ENCODE measurements at places on chromosomes 12 and 14.

GRCh38 chr14:24432259-24433131 lies 2.7 kb downstream of the KHNYN start:
- no peak overlapping the region for H3K27ac ChIP-seq
- peaks cover 3% of the 10 kb centered on the region for H3K4me1 ChIP-seq
- H3K36me3 ChIP-seq: peaks cover 22% of the 10 kb centered on the region
- no peaks in the 10 kb centered on the region for H3K27me3 ChIP-seq
- H3K4me3 ChIP-seq: no peak overlapping the region
- no peak for DNase-seq

DNA sequence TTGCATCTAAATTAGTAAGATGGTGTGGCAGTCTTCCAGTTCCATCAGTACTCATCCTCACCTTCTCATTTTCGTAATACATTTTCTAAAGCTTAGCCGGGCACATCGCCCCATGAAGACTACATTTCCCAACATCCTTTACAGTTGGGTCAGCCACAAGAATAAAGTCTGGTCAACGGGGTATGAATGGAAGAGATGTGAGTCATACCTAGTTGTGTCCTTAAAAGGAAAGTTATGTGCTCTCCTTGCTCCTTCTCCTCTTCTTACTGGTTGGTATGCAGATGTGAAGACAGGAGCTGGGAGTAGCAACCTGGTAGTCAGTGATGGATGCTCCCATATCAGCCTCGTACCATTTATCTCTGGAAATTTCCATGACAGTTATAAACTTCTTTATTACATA lies 35.9 kb upstream of the EGLN3 start:
- H3K4me3 ChIP-seq: no peak overlapping the region
- no peaks in the 10 kb centered on the region for H3K27me3 ChIP-seq
- no peak overlapping the region for H3K27ac ChIP-seq

DNA sequence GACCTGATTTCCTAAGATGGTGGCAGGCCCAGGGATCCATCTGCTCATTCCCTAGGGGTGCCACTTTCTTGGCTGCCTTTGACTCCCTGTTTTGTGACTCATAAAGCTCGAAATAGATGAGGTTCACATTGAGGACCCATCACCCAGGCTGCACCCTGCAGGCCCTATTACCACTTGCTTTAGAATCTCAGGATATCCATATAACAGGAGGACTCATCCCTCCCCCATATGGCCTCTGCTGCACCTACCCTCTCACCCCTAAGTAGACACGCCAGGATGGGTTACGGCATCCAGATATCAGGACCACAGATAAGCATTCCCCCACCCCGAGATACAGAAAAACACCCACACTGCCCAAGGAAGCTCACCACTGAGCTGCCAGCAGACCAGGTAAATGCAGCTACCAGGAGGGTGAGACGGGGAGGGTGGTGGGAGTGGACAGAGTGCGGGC lies 155.7 kb downstream of the DPF3 start:
- no peak overlapping the region for H3K4me3 ChIP-seq
- DNase-seq: no peak
- H3K27ac ChIP-seq: no peak overlapping the region
- no peaks in the 10 kb centered on the region for H3K4me1 ChIP-seq
- no peaks in the 10 kb centered on the region for H3K27me3 ChIP-seq

DNA sequence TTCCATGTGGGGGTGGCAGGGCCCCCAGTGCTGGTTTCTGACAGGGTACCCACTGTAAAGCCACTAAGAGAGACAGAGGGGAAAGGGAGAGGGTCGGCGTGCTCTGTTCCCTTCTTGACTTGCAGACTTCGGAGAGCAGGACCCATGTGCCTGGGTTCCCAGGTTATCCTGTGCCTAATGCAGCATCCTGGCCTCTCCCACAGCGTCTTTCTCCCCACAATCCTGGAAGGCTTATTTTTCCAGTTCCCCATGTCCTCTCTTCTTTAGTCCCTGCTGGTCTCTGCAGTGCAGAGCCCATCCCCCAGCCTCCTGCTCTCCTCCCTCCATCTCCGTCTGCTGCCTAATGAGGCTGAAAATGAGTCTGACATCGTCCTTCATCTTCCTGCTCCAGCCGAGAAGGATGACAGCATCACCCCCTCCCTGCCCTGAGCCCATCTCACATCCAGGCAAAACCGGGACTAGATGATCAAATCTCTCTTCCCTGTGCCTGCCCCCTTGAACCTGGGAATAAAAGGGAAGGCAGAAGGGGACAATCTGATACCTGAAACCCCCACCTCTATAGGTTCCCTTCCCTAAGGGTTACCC lies 15.1 kb downstream of the CALCOCO1 start:
- H3K4me3 ChIP-seq: no peak overlapping the region
- no peaks in the 10 kb centered on the region for H3K36me3 ChIP-seq
- no peak overlapping the region for H3K27ac ChIP-seq

GRCh38 chr12:93541578-93542225 lies 30.8 kb upstream of the SOCS2 start:
- DNase-seq: no peak
- H3K36me3 ChIP-seq: peaks cover 10% of the 10 kb centered on the region
- no peaks in the 10 kb centered on the region for H3K4me1 ChIP-seq

- H3K4me1 ChIP-seq: no peaks in the 10 kb centered on the region
- DNase-seq: no peak
- no peak overlapping the region for H3K27ac ChIP-seq
- H3K27me3 ChIP-seq: no peaks in the 10 kb centered on the region
Observed at GRCh38 chr12:46473634-46474329, 101.2 kb upstream of the SLC38A2 start.

- no peaks in the 10 kb centered on the region for H3K4me1 ChIP-seq
- no peak for DNase-seq
- no peak overlapping the region for H3K27ac ChIP-seq
- H3K36me3 ChIP-seq: no peaks in the 10 kb centered on the region
Observed at GRCh38 chr12:27261866-27262265, 17.8 kb downstream of the STK38L start.

GRCh38 chr12:81461163-81461562 lies 298.0 kb downstream of the PPFIA2 start:
- peaks cover 3% of the 10 kb centered on the region for H3K4me1 ChIP-seq
- H3K27me3 ChIP-seq: no peaks in the 10 kb centered on the region
- no peak overlapping the region for H3K4me3 ChIP-seq

DNA sequence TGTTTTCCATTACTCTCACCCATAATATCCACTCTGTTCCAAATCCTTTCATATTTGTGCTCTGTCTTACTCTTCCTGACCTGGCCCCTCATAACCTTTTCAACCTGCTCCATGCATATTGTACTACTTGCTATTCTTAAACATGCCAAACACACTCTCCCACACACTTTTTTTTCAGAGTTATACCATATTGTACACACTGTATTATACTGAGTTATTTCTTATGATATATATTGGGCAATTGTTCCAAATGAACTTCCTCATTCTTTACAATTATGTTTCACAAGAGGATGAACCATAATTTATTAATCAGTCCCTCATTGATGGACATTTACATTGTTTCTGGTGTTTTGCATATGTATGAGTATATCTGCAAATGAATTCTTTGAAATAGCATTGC lies 18.5 kb downstream of the ATL1 start:
- H3K27ac ChIP-seq: no peak overlapping the region
- no peak for DNase-seq
- H3K4me1 ChIP-seq: no peaks in the 10 kb centered on the region
- no peaks in the 10 kb centered on the region for H3K27me3 ChIP-seq

- H3K4me1 ChIP-seq: no peaks in the 10 kb centered on the region
- H3K27me3 ChIP-seq: no peaks in the 10 kb centered on the region
- no peak for DNase-seq
- H3K27ac ChIP-seq: no peak overlapping the region
- no peaks in the 10 kb centered on the region for H3K36me3 ChIP-seq
- no peak overlapping the region for H3K4me3 ChIP-seq
Observed at GRCh38 chr14:70888681-70889175, 18.5 kb upstream of the PCNX1 start.

DNA sequence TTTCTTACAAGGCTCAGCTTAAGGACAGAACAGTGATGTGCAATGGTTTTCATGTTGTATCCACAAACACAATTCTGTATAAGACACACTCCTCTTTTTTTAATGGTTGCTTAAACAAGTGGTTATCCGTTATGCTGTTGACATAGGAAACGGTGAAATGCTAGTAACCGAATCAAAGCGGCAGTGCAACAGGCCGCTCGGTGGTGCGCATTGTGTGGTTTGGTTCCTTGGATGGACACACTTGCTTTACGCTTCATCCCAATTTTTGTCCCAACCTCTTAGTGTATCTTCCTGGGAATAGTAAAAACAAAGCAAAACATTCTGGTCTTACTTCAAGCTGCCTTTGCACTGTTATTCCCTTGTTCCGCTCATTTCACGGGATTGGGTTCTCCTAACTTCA lies 650 bp upstream of the PTGER2 start:
- H3K4me1 ChIP-seq: no peaks in the 10 kb centered on the region
- peak overlapping the region; percentile 80 for H3K4me3 ChIP-seq

DNA sequence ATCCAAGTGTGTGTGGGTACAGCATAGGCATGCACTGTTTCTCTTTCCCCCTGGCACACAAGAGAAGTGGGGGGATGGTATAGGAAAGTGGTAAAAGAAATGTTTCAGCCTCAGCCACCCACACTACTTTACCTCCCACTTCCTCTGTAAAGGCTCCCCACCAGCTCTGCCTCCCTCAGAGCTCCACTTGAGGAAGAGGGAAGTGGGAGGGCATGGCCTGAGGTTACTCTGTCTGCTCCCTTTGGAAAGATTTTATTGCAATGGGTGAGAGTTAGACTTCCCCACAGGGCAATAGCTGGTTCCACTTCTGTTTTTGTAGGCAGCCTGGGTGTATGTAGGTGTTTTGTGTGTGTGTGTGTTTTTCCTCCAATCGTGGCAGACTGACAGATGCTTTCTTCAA lies 145.3 kb downstream of the SSPN start:
- no peak overlapping the region for H3K4me3 ChIP-seq
- H3K27ac ChIP-seq: no peak overlapping the region
- no peak for DNase-seq
- H3K4me1 ChIP-seq: no peaks in the 10 kb centered on the region

DNA sequence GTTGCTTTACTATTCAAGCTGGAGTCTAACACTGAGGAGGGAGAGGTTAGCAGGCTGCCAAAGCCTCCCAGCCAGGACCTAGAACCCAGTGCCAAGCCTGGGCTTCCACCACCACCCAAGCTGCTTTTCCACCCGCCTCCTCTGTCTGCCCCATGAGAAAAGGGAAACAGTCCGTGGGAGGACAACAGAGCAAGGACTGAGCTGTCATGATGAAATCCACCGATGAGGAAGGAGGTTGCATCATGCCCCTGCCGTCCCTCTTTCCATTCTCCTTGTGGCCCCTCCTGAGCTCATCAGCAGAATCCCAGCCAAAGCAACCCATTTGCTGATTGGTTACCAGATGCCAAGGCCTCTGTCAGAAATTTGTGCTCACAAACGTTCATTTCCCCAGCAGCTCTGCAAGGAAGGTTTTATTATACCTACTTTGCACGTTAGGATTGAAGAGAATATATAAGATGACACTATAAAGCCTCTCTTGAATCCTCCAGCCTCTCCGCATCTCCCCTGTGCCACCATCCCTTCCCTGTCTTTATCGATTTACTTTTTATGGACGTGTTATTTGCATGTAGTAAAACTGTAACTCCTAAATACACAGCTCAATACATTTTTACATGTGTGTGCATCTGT lies 6.3 kb upstream of the SERPINA1 start:
- no peak overlapping the region for H3K4me3 ChIP-seq
- H3K27ac ChIP-seq: no peak overlapping the region
- no peak for DNase-seq
- H3K4me1 ChIP-seq: peaks cover 10% of the 10 kb centered on the region
- no peaks in the 10 kb centered on the region for H3K36me3 ChIP-seq

GRCh38 chr12:53725824-53726223 lies 1.4 kb downstream of the CALCOCO1 start:
- H3K27ac ChIP-seq: no peak overlapping the region
- H3K36me3 ChIP-seq: peaks cover 3% of the 10 kb centered on the region
- no peaks in the 10 kb centered on the region for H3K27me3 ChIP-seq
- H3K4me1 ChIP-seq: peaks cover 2% of the 10 kb centered on the region
- no peak for DNase-seq
- H3K4me3 ChIP-seq: peak overlapping the region; percentile 92

- no peak for DNase-seq
- H3K4me3 ChIP-seq: no peak overlapping the region
- no peaks in the 10 kb centered on the region for H3K27me3 ChIP-seq
Observed at GRCh38 chr14:86088156-86088555, 558.2 kb downstream of the FLRT2 start.

GRCh38 chr12:132454193-132454932 lies 35.6 kb upstream of the FBRSL1 start:
- H3K27ac ChIP-seq: no peak overlapping the region
- H3K36me3 ChIP-seq: no peaks in the 10 kb centered on the region
- H3K27me3 ChIP-seq: no peaks in the 10 kb centered on the region
- DNase-seq: no peak
- H3K4me1 ChIP-seq: no peaks in the 10 kb centered on the region

DNA sequence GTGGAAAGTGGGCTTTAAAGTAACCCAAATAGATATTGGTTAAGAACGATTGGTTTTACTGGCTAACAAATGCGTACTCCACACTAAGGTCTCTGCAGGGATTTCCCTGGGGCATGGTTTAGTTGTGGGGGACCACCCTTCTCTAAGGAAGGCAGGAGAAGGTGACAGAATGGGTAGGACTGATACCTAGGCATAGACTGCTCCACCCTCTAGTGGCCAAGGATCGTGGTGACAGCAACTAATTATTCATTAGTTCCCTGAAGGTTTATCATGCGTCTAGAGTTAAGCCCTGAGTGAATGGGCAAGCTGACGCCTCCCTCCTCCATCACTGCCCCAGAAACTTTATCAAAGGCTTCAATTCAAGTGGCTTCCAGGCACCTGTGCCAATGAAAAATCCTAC lies 9.1 kb downstream of the FAM181A start:
- peaks cover 26% of the 10 kb centered on the region for H3K27me3 ChIP-seq
- no peaks in the 10 kb centered on the region for H3K36me3 ChIP-seq
- peaks cover 2% of the 10 kb centered on the region for H3K4me1 ChIP-seq
- H3K4me3 ChIP-seq: no peak overlapping the region
- H3K27ac ChIP-seq: no peak overlapping the region
- peak; percentile 85 for DNase-seq

DNA sequence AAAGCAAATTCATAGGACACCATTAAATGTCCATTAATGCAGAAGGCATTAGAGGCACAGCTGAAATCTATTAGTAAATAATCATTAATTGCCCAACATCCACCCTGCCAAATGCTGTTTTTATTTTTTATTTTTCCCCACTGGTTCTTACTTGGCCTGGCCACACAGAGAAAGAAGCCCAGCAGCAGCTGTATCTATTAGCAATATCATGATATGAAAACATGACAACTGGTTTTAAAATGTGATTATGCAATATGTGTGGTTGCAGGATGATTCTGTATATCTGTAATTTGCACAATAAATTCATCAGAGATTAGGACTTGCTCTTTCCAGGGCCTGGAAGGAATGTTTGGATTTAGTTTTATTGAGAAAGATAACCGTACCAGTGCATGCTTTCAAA lies 44.9 kb downstream of the SIX6 start:
- H3K36me3 ChIP-seq: no peaks in the 10 kb centered on the region
- no peak for DNase-seq
- no peak overlapping the region for H3K4me3 ChIP-seq
- H3K4me1 ChIP-seq: no peaks in the 10 kb centered on the region
- H3K27ac ChIP-seq: no peak overlapping the region

GRCh38 chr14:89630101-89630829 lies 213.2 kb upstream of the FOXN3 start:
- H3K4me1 ChIP-seq: no peaks in the 10 kb centered on the region
- H3K27me3 ChIP-seq: peaks cover 34% of the 10 kb centered on the region
- DNase-seq: no peak
- no peaks in the 10 kb centered on the region for H3K36me3 ChIP-seq
- H3K4me3 ChIP-seq: no peak overlapping the region

GRCh38 chr14:70289138-70289537 lies 70.3 kb downstream of the COX16 start:
- no peak overlapping the region for H3K4me3 ChIP-seq
- no peak overlapping the region for H3K27ac ChIP-seq
- no peaks in the 10 kb centered on the region for H3K36me3 ChIP-seq
- no peaks in the 10 kb centered on the region for H3K27me3 ChIP-seq
- DNase-seq: no peak

Measured in endodermal cell (in vitro differentiated cells).